NCI-H1436 treated with DMSO at 0.1 percent for 48 hours (cell line): ENCODE measurements at places on chromosomes 4 and X.

- DNase-seq = no peak
These were observed 88.3 kb upstream of the PDLIM3 start for GRCh38 chr4:185623444-185624258.

GRCh38 chrX:113929004-113929403, 654.9 kb upstream of the HTR2C start:
- no peak for DNase-seq

DNA sequence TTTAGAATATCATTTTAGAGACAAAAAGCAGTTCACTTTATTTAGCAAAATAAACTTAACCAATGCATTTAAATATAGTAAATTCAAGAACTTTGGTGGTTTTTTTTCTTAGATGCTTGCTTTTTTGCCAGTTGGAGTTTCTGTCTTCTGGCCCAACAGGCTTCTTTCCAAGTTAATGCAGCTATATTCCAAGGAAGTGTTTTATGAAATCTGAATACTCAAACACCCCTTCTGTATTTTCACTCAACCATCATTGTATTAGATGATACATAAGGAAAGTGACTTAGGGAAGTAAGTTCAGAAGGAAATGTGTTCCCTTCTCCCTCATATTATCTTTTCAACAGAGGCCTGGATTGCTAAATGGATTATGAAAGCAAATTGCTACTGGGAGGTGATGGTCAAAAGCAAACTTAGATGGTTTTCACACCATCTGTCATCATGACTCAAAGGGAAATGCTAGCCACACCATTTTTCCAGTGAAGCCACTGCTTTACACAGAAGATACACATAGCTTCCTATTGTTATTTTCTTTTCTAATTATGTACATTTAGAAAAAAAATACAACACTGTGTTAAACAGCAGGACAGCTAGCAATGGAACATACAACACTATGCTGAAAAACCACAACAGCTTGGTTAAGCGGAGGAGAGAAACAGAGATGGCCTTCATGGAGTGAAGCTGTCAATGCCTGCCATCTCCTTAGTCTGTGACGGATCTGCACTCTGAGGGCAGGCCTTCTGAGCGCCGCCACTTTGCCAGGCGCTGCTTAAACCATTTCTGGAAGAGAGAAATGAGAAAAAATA, 32.9 kb downstream of the HOPX start:
- no peak for DNase-seq

DNA sequence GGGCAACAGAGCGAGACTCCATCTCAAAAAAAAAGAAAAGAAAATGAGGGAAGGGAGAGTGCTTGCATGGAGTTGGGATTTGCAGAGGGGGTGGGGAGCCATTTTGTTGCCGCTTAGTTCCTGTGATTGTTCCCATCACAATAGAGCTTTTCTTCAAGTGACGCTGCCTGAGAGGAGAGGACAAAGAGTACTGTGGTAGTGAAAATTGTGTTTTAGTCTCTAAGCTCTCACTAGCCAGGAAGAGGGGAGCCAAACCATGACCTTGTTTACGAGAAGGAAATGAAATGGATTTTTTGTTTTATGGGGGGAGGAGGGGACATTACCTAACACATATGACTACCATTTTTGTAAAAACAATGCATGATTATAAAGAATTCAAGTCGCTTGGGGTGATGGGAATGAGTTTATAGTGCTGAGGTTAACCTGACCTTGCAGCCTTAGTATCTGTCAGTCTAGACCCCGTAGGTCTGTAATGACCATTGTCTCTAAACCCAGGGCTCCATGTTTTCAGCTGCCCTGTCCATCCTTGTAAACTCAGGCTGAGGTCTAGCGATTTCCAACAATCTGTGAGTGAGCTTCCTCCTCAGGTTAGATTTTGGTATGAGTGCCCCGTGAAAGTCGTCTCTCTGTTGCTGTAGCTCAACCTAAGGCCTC, 18.8 kb downstream of the SRD5A3 start:
- DNase-seq = no peak

DNA sequence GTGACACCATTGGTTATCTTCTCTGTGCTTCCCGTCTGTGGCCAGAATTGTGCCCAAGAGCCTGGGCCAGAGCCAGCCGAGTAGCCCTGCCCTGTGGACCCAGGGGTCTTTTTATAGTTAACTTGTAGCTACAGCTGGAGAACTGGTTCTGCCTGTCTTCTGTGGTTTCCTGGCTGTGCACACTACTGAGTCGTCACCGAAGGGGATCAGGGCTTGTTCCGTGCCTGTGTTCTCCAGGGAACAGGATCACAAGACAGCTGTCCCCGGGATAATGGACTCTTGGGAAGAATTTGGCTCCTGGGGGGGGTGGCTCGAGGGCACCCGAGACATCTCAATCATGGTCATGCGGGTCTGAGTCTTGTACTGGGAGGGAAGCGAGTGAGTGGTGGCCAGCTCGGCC, 22.1 kb upstream of the OPN1LW start:
- no peak for DNase-seq
